ENCODE measurements at places on chromosomes 16 and 17.

DNA sequence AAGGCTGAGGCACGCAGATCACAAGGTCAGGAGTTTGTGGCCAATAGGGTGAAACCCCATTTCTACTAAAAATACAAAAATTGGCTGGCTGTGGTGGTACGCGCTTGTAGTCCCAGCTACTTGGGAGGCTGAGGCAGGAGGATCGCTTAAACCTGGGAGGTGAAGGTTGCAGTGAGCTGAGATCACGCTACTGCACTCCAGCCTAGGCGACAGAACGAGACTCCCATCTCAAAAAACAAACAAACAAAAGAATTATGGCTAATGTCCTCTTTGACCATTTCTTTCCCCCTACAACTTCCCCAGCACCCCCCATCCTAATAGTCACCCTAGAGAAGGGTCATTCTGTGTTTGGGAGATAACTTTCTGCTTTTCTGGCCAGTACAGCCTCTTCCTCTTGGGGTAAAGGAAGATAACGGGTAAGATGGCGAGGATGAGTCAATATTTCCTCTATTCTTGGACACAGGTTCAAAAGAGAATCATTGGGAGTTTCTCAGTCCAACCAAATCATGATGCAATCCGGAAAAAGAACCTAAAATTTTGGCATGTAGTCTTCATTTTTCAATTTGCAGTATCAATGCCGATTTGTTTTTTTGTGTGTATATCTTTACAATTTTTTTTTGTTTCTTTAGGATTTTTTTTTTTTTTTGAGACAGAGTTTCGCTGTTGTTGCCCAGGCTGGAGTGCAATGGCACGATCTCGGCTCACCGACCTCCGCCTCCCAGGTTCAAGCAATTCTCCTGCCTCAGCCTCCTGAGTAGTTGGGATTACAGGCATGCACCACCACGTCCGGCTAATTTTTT, 107.6 kb upstream of the MED13 start:
- no peak for DNase-seq

- no peak for DNase-seq
Measured at GRCh38 chr17:18093616-18094408, 6.1 kb downstream of the DRG2 start.

- no peak for DNase-seq
Measured at GRCh38 chr16:12026741-12027490, 50.4 kb downstream of the SNX29 start.

GRCh38 chr16:30488764-30489605, 16.4 kb downstream of the ITGAL start:
- DNase-seq = no peak

DNA sequence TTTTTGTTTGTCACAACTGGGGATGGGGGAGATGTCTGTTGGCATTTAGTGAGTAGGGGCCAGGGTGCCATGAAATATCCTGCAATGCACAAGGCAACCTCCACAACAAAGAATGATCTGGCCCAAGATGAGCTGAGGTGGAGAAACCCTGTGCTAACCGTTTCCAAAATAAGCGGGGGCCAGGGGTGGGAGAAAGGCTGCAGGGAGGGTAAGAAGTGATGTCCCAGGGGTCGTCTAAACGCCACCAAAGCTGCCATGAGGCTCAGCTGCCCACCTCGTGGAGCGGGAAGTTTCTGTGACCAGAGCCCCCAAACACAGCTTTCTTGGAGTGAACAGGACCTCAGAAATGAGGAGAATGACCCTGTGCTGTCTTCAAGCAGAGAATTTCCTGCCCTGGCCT, 76.5 kb upstream of the CDH5 start:
- no peak for DNase-seq

DNA sequence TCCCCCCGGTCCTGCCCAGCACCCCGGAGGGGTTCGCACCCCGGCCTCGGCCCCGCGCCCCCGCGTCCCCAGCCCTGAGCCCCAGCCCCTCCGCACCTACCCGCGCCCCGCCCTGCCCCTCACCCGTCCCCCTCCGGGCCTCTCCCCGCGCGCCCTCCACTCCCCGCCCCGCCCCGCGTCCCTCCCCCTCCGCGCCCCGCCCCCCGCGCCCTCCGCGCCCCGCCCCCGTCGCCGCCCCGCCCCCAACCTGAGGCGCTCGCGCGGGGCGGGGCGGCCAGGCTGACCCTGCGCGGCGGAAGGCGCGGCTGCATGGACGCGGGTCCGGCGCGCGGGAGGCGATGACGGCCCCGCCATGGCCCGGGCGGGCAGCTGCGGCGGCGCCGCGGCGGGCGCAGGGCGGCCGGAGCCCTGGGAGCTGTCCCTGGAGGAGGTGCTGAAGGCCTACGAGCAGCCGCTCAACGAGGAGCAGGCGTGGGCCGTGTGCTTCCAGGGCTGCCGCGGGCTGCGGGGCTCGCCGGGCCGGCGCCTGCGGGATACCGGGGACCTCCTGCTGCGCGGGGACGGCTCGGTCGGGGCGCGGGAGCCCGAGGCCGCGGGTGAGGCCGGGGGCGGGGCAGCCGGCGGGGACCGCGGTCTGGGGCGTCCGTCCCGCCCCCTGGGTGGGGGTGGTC, at the start of gene SPIRE2:
Gene SPIRE2, plus strand, starts transcription at position 277 of the 671 bp plus-strand sequence. Its CDS starts 76 bp downstream, at position 353.
- DNase-seq = no peak

GRCh38 chr17:74631468-74632450, 8.2 kb upstream of the CD300E start:
- DNase-seq = peak; percentile 47

DNA sequence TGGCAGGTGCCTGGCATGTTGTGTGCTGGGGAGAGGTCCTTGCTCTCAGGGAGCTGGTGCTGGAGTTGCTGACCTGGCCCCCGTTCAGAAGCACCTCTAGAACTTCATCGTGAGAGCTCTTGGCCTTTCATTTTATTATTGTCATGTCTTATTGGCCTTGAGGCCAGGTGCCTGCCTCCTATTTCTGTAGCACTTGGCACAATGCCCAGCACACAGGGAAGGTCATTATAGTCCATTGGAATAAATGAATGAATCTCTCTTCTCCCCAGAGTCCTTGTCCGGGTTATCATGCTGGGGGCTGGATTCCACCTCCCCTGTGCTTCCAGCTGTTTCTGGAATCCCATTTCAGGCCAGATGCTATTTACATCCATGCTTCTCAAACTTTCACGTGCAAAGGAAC, 169.2 kb downstream of the HAPSTR1 start:
- DNase-seq = no peak

DNA sequence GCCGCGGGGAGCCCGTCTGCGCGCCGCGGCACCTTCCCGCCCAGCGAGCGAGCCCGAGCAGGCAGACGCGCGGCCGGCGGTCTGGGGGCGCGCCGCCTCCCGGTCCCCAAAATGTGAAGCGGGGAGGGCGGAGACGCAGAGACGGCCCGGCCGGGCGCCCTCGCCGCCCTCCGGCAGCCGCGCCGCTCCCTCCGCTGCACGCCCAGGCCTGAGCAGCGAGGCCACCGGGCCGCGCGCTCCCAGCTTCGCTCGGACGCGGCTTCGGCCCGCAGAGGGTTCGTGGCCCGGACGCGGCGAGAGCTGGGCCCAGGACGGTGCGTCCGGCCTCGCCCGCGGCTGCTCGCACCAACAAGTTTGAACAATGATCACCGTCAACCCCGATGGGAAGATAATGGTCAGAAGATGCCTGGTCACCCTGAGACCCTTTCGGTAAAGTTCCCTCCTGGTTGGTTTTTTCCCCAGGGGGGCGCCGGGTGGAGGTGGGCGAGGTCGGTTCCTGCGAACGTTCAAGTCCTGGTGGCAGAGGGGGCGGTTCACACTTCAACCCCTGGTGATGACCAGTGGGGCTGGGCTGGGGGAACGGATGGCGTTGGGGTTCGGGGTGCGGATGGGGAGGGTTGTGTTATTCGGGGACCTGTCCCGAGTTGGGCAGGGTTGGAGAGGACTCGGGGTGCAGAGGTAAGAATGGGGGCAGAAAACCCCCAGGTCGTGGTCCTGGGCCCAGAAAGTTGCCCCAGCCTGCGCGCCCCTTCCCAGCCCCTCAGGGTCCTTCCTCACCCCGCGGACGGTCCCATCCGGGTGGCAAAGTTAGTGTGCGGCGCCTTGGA, 678 bp downstream of the MGAT5B start:
- no peak for DNase-seq

GRCh38 chr17:44672479-44673093, 16.3 kb downstream of the MEIOC start:
- DNase-seq = peak; percentile 29

DNA sequence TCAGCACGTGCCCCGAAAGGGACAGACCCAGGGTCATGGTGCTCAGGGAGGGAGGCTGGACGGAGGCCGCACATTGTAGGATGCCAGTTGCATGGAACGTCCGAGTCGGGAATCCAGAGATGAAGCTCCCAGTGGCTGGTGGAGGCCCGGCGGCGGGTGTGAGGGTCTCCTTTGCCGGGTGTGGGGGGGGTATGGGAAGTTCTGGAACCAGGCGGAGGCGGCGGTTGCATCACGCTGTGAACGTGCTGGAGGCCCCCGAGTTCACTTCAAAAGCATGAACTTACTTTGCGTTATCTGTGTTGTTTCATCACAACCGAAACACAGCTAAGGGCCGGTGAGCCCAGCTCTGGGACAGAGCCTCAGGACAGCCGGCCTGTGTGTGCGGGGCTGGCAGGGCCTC, 73.4 kb upstream of the GNG13 start:
- DNase-seq = no peak

DNA sequence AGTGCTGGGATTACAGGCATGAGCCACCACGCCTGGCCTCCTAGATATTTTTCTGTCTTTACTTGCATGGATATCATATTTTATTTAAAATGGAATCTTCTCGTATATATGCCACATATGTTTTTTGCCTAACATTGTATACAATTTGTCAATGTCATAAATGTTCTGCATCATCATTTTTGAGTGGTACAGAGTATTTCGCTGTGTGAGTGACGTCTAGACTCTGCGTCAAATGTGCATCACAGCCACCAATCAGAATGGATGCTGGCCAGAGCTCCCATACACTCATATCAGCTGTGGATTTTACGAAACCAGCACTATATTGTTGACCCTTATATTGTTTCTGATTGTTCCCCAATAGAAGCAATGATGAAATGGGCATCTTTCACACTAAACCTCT, 57.2 kb downstream of the ERCC4 start:
- DNase-seq = no peak

DNA sequence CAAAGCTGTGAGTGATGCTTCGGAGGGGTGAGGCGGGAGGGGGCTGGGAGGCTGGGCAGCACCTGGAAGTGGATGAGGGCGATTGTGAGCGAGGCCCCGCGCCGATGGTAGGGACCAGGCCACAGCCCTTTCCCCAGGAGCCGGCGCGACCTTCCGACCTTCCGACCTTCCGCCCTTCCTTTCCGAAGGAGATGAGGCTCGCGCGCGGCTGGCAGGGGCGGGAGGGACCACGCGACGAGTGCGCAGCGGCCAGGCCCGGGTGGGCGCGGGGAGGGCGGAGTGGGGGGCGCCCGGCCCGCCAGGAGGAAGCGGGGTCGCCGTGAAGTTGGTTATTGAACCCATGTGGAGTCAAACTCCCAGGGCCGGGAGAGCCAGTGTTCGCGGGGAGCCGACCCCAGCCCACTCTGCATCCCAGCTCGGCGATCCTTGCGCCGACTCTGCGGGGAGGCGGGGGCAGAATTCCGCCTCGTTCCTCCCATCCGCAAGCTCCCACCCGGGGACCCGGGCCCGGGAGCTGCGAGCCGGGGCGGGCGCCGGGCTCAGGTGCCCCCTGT, 56.6 kb downstream of the RAP1GAP2 start:
- no peak for DNase-seq

DNA sequence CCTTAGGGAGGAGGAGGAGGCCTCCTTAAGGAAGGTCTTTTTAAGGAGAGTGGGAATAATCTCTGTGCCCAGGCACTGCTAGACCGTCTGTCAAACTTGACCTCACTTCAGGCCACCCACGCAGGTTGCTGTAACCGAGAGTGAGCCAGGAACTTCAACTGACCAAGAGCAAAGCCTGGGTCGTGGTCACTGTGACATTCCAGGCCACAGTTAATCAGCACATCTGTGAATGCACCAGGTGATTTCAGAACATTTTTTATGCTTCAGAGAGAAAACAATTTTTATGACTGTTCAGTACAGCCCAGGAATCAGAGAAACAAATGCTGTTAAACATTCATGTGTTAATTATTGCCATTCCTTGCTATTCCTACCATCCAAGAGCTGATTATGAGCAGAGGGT, 226.6 kb upstream of the ASIC2 start:
- DNase-seq = no peak

GRCh38 chr16:3095869-3096268, 3.2 kb downstream of the ZSCAN10 start:
- DNase-seq = no peak

- no peak for DNase-seq
Measured at GRCh38 chr17:30263552-30264333, 28.0 kb downstream of the BLMH start.

DNA sequence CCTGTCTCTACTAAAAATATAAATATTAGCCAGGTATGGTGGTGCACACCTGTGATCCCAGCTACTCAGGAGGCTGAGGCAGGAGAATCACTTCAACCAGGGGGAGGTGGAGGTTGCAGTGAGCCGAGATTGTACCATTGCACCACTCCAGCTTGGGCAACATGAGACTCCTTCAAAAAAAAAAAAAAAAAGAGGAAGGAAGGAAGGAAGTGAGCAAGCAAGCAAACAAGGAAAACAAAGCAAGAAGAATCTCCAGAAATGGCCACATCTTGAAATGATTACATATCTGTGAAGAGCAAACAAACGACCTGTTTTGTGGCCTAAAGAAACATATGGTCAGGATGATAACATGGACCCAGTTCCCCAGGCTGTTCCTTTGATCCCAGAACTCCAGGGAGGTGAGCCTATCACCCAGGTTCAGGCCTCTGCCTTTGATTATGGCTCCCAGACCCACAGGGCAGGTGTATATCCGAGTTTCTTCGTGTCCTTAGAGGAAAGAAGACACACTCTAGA, 8.9 kb downstream of the ACOX1 start:
- DNase-seq = no peak

DNA sequence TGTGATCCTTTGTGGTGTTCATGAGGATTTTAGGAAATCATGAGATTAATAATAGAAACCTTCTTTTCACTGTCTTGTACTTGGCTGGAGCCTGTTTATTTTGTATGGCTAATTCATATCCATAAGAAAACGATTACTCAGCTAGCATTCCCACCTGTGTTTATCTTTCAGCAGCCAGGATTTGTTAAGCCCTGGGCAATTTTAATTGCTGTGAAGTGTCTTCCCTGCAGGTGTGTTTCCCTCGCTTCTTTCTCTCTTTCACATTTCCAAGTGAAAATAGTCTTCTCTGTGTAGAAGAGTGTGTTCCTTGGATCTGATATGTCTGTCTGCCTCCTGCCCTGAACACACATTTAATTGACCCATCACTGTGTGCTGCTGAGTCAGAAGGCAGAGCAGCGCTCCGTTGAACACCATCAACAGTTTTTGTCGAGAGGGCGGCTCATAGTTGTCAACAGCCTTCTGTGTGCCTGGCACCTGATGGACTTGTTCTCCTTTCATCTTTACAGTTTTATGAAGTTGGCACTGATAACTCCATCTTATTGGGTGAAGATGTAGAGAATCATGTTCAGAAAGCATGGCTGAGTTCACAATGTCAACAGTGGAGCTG, 83.2 kb downstream of the SPECC1 start:
- DNase-seq = no peak

DNA sequence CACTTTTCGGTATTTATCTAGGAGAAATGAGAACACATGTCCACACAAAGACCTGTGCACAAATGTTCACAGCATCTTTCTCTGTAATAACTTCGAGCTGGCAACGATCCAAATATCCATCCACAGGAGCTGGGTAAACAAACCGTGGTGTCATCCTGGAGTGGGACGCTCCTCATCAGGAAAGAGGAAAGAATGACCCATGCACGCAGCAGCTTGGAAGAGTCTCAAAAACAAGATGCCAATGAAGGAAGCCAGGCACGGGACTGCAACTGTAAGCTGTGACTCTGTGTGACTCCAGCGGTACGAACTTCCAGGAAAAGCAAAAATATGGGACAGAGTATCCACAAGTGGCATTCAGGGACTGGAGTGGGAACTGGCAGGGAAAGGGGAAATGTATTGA, 36.7 kb upstream of the CIBAR2 start:
- DNase-seq = no peak
